ENCODE measurements at places on chromosomes 16 and 17. TPM values are rescaled to one million over a fixed set of nuclear protein-coding genes. Genes with fewer than 3 reads are reported as not detected.

Gene KRT40
- total RNA-seq = not detected

Gene HBA2
- total RNA-seq = not detected

Gene ALOX12
- 0.26 TPM for total RNA-seq

Gene SSTR5
- total RNA-seq = not detected

Gene PSMD7
- 79.8 TPM for total RNA-seq

Gene TMEM220
- 0.90 TPM for total RNA-seq

Gene ACSM5
- total RNA-seq = not detected

Measured in bronchial epithelial cell (primary cell).